ENCODE measurements at places on chromosomes 1 and 21.

DNA sequence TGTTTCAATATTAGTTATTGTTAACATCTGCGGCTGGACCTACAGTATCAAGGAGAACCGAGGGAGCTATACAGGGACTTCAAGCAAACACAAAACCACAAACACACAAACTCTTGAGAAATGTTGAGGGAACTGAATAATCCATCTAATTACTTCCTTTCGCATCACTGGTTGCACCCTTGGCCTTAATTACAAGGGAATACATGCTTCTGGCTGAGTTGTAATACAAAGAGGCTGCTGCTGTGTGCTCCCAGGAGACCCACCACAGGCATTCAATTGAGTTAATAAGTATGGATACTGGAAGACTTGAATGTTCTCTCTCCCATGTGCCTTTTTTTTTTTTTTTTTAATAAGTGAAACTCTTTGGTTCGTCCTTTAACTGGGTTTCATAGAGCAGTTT is 16.8 kb upstream of the SMYD2 start:
- DNase-seq: no peak

GRCh38 chr1:42970143-42970542 is 11.5 kb upstream of the SLC2A1 start:
- DNase-seq: no peak

DNA sequence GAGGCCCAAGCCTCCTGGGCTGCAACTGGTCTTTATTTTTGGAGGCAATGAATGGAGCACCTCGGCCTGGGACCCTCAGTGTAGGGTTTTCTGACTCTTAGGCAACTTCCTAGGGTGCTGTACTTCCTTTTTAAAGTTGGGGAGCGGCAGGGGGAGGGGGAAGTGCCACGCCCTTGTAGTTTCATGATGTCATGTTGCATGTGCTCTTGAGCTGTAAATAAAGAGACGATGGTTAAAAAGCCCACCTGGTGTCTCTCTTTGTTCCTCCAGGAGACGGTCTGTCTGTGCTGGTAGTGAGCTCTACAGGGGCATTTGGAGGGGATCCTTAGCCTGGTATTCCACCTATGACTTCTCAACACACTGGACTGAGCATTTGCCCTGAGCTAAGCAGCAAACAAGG is 10.3 kb upstream of the AGTRAP start:
- no peak for DNase-seq

DNA sequence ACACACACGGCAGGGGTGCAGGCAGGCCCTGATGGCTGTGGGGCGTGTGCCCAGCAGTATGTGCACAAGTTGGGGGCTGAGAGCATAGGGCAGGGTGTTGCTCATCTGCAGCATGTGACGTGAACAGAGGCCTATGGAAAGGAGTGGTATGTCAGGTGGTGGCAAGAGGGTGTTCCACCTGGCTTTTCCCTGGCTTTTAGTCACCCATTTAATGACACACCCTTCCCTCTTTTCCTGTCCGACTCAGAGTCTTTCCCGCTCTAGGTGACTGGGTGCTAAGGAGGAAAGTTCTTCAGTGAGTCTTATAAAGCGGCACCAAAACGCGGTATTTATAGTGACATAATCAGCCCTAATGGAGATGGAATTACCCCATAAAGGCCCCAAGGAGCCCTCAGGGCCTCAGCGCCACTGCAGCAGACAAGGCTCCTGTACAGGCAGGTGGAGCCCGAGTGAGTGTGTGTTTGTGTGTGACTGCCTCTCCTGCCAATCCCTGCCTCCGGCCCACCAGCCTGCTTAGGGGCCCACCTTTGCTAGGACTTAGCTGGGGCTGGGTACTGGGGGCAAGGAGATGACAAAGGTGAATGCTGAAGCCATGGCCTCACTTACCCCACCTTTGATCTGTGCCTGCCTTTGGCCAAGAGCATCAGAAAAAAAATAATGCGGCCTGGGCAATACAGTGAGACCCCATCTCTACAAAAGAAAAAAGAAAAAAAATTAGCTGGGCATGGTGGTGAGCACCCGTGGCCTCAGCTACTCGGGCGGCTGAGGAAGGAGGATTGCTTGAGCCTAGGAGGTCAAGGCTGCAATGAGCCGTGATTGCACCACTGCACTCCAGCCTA is 3.3 kb upstream of the EPHA2 start:
- no peak for DNase-seq

GRCh38 chr1:92194511-92194910 is 23.2 kb upstream of the C1orf146 start:
- no peak for DNase-seq

GRCh38 chr21:17428484-17428869 is 84.4 kb upstream of the CXADR start:
- DNase-seq: no peak

- DNase-seq: no peak
These were observed 68.9 kb upstream of the DMRTA2 start for GRCh38 chr1:50492142-50492541.

GRCh38 chr1:183548116-183548515 is 42.1 kb downstream of the NCF2 start:
- no peak for DNase-seq

DNA sequence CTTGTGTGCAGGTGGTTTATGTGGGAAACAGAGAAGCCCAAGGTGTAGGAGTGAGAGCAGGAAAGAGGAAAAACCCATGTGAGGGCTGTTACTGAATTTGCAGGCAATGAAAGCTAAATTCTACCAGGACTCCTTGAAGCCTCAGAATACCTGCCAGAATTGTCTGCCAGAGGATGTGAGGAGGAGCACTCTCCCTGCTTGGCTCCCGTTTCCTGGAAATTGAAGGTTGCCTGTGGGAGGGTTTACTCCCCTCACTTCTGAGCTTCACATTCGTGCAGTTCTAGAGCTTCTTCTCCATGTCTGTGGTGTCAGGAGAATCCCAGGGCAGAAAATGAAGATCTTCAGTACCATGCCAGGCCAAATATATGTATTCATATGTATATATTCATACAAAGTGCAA is 220.8 kb upstream of the ZP4 start:
- no peak for DNase-seq

DNA sequence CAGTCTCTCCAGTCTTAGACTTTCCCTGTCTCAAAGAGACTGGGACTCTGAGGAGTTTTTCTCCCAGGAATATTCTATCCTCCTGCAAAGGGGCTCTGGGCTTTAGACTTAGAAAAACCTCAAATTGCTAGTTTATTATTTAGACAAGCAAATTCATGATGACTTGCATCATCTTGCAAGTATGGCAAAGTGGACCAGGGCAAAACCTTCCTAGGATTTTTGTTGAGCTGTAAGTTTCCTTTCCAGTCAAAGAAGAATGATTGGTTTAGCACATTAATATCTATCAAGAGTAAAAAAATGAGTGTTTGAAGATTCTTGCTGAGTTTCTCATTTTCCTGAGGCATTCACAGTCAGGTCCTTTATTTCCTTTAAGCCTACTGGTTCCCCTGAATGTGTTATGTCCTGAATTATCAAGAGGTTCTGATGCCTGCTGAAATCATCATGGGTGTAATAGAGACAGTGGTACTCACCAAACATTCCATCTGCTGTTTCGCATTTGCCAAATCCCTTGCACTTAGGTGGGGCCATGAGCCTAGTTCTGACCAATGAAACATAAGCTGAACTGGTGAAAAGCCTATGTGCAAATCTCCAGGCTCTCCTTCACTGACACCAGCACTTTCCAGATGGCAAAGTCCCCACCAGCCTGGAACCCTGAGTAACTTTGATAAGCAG is 25.2 kb upstream of the SPAG17 start:
- DNase-seq: no peak

- DNase-seq: peak; percentile 32
These were observed 33.5 kb upstream of the C1orf53 start for GRCh38 chr1:197868751-197869489.

GRCh38 chr1:12168451-12169160 is 1.8 kb downstream of the TNFRSF1B start:
- no peak for DNase-seq

DNA sequence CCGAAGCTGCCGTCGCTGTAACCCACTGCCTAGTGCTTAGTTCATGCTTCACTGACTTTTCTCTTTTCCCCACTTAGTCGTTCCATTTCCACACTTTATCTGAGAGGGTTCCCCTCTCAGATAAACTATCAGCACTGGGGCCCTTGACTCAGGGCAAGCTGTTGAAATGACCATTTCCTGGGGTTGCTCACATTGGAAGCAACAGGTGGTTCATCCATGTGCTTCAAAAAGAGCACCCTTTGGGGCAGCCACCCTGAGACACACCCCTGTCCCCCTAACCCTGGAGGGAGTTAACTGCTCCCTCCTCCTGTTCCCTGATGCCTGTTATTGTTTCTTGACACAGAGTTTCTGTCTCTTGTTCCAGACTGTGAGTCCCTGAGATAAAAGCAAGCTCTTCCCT is 107.2 kb downstream of the PTPRU start:
- no peak for DNase-seq

- no peak for DNase-seq
These were observed 27.9 kb downstream of the DOP1B start for GRCh38 chr21:36184545-36184944.

GRCh38 chr1:103267266-103267665 is 158.9 kb upstream of the COL11A1 start:
- DNase-seq: no peak

DNA sequence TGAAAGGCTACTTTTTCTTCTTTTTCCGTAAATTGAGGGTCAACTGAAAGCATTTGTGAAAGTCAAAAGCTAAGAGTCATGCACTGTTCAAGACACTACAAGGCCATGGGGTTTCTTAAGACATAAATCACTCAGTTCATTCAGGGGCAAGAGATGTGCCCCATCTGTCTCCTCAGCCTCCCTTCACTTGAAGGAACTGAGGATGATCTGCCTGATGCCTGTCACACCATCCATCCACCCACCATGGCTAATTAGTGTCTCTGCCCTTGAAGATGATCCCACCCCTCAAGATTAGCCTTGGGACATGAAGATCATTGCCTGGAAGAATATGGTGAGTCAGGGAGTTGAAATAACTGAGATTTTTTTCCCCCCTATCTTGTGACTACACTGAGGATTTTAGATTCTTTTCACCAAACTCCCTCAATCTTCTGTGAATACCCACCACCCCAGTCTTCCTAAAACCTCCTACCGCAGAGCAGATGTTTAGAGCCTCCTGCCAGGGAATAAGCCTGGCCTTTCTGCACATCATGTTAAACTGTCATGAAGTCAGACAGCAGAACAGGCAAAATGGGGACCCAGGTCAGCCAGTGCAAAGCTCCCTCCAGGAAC is 88.6 kb upstream of the LMO4 start:
- no peak for DNase-seq

DNA sequence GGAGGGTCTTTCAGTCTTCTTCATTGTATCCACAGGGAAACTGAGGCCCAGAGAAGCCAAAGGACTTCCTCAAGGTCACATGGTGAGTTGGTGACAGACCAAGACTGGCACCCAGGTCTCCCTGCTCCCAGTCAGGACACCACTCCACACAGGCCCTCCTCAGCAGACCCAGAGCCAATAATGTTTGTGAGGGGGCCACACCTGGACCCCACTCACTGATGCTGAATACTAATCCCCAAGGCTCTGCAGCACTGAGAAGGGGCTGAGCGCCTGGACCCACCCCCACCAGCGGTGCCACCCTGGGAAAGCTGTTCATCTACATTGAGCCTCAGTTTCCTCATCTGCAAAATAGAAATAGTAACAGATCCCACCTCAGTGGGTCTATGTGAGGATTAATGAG is 79.5 kb downstream of the GLIS1 start:
- no peak for DNase-seq

GRCh38 chr1:18091660-18092446 is 15.7 kb upstream of the IGSF21 start:
- DNase-seq: no peak

DNA sequence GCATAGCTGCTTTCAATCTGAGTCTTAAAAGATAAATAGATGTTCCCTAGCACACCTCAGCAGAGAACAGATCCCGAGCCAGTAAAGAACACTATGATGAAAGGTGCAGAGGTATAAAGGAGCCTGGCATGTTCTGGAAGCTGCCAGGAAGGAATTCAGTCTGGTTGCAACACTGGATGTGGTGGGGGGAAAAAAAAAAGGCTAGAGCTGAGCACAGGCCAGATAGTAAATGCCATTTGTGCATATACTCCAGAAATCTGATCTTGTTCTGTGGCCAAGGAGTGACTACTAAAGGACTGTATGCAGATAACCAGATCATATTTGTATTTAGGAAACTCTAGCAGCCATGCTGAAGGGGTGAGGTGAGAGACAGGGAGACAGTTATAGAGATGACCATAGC is 240.3 kb downstream of the VAV3 start:
- no peak for DNase-seq

DNA sequence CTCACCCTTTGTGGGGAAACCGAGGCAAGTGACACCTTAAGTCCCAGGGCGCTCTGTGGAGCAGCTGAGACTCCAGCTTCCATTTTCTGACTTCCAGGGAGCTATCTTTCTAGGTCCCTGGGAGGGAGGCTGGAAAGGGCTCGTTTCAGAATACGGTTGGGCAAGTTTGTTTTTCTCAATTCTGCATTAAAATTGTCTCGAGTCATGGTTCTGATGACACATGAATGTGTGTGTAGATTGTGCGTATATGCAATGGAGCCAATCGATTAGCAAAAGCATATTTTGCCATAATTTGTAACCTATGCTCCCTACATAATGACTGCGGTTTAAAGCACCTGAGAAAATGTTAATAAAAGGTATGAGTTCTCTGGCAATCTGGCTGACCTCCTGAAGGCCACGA is 77.3 kb downstream of the SIK1 start:
- DNase-seq: no peak

DNA sequence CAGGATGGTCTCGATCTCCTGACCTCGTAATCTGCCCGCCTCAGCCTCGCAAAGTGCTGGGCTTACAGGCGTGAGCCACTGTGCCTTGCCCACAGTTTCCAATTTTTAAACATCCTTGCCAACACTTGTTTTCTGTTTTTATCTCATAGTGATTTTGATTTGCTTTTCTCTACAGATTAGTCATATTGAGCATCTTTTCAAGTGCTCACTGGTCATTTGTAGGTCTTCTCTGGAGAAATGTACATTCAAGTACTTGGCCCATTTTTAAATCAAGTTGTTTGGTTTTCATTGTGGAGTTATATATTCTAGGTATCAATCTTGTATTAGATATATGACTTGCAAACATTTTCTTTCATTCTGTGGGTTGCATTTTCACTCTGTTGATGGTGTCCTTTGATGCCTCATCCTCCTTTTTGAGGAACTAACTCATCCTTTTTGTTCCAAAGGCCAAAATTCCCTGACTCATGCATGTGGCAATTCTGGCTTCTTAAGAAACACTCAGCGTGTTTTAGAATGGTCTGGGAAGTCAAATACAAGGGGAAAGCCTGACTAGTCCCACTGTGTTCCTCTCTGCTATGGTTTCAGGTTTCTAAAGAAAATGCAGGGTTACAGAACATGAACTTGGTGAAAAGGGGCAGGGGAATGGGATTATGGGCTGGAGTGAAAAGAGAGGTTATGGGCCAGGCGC is 37.3 kb downstream of the PTAFR start:
- no peak for DNase-seq

DNA sequence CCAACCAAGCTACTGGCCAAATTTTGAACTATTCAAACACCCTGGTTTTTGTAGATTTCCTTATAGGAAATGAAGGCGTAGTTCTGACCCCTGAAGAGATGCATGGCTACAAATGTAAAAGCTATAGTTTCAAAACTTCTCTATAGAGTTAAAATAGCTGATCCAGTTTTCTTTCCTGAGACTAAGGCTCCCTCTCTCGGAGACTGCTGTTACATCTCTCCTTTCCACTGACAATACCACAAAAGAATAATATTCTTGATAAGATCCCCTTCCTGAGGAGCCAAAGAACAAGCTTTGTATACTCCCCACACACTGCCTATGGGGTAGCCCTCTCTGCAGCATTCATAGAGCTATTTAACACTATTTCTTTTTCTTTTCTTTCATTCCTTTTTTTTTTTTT is 6.7 kb upstream of the CFAP126 start:
- no peak for DNase-seq

GRCh38 chr1:45522324-45523104 is 830 bp upstream of the PRDX1 start:
- DNase-seq: no peak

- no peak for DNase-seq
These were observed 157.3 kb downstream of the KCNJ6 start for GRCh38 chr21:37758982-37759381.

Data from smooth muscle cell of the brain vasculature (primary cell).